ENCODE measurements at places on chromosomes 2 and 18.

GRCh38 chr2:72685638-72686213 is 140.1 kb downstream of the EXOC6B start:
- DNase-seq = no peak

DNA sequence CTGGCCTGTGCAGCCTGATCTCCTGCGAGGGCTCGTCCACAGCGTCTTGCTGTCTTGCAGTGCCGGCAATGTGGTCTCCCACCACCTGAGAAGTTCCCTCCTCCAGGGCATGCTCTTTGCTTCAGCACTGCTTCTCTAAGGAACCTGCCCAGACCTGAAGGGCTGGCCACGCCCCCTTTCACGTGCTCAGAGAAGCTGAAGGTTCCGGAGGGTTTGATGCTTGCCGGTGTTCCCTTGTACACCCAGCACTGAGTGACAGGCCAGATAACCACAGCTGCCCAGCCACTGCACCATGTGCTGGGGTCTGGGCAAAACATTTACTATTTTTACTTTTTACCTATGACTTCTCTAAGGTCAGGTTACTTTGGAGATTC is 1.7 kb upstream of the POLR2D start:
- DNase-seq = no peak

DNA sequence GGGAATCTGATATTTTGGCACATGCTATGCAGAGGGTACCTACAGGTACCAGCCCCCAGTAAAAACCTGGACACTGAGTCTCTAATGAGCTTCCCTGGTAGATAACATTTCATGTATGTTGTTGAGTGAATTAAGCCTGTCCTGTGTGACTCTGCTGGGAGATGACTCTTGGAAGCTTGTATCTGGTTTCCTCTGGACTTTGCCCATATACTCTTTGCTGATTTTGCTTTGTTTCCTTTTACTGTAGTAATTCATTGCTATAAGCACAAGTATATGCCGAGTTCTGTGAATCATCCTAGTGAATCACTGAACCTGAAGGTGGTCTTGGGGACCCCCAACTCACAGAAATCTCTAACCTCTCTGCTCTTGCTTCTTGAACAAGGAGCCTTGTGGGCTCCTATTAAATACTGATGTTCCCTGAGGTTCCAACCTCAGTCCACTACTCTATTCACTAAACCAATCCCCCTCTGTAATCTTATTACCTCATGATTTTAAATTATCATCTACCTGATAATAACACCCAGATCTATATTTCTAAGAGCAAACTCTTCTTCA is 94.3 kb upstream of the WDSUB1 start:
- no peak for DNase-seq

DNA sequence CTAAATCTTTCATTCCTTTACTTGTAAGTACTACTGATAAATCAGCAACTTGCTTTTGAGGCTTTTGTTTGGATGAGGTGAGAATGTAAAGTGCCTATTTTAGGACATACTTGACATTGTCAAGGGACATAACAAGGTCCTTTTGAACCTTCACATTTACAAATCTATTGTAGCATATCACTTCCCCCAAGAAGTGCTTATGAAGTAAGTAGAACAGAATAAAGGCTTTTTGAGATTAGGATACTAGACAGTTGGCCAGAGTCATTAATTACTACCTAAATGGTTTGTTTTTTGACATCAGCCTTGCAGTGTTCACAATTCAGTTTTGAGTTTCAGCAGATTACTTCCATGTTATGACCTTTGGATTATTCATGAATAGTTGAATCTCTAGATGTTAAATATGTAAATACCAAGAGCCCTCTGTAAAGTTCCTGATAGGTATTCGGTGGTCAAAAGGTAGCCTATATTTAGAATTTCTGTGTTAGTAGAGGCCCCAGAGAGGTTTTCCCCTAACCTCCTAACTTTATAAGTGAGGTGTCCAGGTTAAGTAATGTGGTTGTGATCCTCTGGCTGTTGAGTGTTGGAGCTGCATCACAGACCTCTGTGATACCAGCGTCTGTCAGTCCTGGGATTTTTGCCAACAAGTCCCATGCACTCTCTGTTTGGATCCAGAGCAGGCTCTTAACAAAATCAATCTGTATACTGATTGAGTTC is 67.2 kb downstream of the LCLAT1 start:
- peak; percentile 16 for DNase-seq

GRCh38 chr2:235660484-235661082 is 166.7 kb downstream of the AGAP1 start:
- DNase-seq = no peak

GRCh38 chr2:147636886-147637285 is 207.9 kb upstream of the ACVR2A start:
- no peak for DNase-seq

DNA sequence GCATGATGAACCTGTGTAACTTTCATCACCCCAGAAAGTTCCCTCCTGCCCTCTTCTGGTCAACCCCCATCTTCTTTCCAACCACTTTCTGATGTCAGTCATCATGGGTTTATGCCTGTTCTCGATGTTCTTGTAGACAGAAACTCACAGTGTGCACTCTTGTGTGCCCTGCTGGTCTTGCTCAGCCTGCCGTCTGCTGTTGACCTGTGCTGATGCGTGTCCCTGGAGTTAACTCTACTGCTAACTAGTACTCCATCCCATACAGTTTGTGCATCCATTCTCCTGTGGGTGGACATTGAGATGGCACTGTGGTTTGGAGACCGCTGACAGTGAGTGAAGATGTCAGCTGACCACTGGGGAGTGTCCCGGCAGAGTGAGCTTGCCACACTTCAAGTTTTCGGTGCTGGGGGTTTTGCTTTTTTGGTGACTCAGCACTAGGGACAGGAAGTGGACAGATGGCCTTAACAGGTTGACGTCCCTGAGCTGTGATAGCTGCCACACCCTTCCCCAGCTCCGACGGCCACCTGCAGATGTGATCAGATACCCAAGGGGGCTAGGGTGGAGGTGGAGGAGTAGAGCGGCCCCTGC is 14.8 kb downstream of the KLHL29 start:
- no peak for DNase-seq

DNA sequence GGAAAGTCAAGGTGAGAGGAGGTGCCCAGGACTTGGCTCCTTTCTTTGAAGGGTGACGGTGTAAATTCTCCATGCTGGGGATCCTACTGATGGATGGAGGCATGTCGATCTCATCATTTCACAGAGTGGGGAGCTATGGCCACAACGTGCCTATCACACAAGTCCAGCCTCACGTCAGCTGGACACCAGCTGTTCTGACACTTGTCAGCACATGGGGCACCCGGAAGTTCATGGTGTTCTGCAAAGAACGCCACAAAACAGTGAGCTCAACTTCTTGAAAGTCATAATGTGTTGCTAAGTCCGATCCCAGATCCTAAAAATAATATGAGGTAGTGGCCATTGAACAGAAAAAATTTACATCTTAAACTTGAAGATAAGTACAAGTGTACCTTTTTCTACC is 12.3 kb downstream of the PAX8 start:
- DNase-seq = no peak

GRCh38 chr18:69727912-69728572 is 219.6 kb downstream of the CD226 start:
- DNase-seq = no peak

DNA sequence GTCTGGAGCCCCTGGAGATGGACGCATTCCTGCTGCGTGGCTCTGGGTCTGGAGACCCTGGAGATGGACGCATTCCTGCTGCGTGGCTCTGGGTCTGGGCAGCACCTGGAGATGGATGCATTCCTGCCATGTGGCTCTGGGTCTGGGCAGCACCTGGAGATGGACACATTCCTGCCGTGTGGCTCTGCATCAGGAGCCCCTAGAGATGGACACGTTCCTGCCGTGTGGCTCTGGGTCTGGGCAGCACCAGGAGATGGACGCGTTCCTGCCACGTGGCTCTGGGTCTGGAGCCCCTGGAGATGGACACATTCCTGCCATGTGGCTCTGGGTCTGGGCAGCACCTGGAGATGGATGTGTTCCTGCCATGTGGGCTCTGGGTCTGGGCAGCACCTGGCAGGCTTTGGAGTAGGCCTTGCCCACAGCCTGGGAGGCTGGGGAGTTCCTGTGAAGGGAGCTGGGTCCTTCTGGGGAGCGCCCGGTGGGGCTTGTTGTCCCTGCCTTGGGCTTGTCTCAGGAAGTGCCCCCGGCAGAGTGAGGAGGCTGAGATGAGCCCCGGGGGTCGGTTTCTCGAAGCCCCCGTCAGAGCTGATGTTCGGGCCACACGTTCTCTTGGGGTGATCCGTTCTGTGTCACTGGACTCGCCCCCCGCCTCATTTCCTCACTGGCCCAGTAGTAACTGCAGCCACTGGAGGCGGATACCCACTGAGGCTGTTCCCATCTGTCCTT is 41.0 kb downstream of the SH3BP4 start:
- no peak for DNase-seq

- DNase-seq = no peak
These were observed 46.2 kb upstream of the CAB39 start for GRCh38 chr2:230666446-230666845.

DNA sequence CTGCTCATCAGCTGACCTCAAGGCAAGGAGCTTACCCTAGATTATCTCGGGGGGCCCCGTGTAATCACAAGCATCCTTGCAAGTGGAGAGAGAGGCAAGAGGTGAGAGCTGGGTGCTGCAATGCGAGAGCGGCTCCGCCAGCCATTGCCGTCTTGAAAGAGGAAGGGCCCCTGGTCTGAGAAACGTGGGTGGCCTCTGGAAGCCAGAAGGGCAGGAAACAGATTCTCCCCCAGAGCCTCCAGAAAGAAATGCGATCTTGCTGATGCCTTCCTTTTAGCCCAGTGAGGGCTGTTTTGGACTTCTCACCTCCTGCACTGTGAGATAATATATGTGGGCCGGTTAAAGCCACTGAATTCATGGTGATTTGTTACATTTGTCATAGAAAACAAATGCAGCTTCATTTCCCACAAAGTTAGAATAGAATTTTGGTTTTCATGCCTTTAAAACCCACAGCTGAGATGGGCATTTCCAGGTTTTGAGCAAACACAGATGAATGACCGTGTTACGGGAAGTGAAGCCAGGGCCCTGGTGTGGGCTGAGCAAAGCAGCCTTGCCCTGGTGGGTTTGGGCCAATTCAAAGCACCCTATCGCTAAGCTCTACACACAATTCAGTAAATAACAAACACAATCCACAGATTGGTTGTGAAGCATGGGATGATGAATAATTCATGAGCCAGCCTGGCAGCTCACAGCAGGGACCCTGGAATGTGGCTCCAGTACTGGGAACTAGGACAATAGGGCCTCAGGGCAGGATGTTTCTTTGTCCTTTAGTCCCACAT is 319.9 kb upstream of the HS6ST1 start:
- DNase-seq = no peak

- no peak for DNase-seq
These were observed 16.7 kb downstream of the WIPF1 start for GRCh38 chr2:174580951-174581350.

GRCh38 chr2:33727361-33728032 is 128.4 kb upstream of the FAM98A start:
- no peak for DNase-seq

All from NCI-H1092 (cell line).